A172 (cell line): ENCODE measurements at places on chromosomes 5 and 9.

GRCh38 chr9:37944671-37945481 is 40.9 kb upstream of the SLC25A51 start:
- peak; percentile 94 for DNase-seq

DNA sequence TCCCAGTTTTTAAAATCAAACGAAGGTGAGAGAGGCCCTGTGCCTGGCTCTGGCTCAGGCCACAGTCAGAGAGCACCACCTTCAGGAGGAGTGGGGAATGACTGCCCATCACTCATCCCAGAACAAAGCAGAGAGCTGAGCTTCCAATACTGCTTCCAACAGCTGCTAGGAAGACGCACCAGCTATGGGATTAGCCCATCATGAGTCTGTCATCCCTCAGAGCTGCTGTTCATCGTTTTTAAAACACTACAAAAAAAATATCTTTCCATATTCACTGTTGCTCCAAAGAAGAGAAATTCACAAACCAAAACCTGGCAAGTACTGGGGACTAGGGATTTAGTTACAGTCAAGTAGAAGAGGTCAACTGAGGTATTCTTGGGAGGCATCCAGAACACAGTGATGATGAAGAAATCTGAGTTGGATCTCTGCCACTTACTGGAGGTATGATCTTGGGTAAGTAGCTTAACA is 102.4 kb downstream of the CDK5RAP2 start:
- DNase-seq = peak; percentile 62

DNA sequence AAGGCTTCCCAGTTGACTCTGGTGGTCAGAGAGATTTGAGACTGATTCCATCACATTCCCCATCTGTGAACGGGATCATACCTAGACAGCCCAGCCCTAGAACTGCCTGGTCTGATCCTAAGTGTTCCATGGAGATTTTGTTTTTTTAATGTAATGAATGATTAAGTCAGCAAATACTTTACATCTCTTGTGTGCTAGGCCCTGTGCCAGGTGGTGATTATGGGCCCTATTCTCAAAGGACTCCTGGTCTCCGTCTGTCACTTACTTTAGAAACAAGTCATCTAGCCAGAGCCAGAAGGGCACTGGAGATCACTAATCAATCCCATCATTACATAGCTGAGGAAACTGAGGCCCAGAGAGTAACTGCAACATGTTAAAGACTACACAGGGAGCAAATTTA is 1.1 kb upstream of the GPX3 start:
- DNase-seq = no peak

DNA sequence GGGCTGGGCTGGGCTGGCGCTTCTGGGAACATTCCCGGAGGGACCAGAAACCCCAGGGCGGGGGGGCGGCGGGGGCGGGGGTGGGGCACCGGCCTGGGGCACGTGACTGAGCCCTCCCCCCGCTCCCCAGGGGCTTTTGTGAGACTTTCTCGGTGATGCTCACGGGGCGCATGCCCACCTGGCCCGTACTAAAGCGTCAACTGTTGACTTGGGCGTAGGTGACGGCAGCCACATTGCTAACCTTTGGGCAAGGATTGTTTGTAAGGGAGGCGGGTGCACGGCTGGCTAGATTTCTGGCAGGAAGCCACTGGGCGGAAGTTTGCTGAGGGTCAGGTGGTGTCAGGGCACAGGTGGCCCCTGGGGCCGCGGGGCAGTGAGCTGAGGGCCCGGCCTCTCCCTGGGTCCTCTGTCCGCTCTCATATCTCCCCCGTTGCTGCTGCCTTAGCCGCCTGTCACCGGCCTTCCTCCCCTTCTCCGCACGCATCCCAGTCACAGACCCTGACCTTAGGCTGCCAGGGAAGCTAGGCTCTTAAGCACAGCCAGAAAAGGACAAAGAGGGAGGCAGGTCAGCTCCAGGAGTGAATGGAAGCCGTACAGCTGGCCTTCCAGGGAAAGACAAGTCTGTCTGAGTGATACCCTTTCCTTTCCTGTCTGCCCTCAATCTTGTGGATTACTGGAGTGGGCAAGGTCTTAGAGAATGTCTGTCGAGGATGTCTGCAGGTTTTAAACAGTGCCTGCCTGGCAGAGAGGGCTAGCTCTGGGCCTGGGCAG is 812 bp downstream of the CACFD1 start:
- DNase-seq = peak; percentile 16

- peak; percentile 73 for DNase-seq
Observed at GRCh38 chr9:88076286-88077070, 61.8 kb downstream of the SPATA31C2 start.

DNA sequence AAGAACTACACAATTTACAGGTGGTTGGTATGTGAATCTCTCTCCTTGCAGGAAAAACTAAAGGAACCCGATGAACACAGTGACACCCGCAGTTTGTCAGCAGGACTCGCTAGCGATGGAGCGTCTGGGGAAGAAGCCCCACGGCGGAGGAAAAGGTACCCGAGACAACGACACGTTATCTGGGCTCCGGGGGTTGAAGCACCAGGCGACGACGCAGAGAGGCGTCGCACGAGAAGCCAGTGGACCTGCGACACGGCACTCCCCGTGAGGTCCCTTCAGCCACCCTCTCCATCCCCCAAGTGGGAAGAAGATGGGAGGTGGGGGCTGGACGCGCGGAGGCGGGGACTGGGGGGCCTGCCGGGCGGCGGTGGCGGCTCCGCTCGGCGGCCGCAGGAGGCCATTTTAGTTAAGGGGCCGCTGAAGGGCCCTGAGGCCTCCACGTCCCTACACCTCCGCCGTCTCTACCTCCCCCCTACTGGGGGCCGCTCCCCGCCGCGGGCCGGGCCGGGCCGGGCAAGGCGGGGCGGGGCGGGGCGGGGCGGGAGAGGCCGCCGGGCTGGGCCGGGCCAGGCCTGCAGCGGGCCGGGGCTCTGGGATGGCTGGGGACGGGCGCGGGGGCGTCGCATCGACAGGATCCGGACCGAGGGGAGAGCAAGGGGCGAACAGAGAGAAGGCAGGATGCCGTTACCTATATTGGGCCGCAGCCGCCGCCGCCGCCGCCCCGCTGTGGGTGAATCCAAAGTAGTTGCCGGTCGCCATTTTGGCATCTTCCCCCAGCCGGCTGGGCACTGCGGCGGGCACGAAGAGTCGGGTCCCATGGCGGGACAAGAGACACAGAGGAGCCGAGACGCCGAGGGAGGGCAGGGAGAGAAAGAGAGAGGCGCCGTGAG is 754 bp downstream of the ZFR start:
- peak; percentile 33 for DNase-seq

DNA sequence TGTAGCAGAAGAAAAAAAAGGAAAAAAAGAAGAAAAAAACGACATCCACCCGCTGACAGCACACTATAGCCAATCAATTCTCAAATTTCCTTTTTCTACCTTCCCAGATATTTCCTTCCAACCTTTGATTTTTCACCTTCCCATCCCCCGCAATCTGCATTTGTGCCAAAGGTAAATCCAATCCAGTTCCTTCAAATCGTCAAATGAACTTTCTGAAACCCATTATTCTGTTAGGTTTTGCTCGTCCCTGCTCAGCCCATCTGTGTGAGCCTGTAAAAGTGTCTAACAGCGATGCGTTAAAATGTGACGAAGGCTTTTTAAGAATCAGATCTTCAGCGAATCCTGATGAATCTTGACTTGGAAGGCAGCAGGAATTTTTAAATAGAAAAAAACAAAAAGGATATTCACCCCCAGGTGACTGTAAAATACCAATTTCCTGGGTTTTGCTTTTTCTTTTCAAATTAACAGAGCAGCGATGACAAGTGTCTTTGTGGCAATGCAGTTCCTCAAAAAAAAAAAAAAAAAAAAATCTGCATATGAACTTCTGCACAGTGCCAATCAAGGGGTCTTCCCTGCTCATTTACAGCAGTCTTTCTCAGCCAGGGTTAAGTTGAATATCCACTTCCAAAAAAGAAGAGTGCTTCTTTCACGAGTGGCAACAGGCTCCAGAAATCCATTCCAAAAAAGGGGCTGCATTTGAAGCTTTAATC is 367 bp upstream of the SHC3 start:
- DNase-seq = no peak

GRCh38 chr9:6876195-6876894 is 118.6 kb downstream of the KDM4C start:
- no peak for DNase-seq

DNA sequence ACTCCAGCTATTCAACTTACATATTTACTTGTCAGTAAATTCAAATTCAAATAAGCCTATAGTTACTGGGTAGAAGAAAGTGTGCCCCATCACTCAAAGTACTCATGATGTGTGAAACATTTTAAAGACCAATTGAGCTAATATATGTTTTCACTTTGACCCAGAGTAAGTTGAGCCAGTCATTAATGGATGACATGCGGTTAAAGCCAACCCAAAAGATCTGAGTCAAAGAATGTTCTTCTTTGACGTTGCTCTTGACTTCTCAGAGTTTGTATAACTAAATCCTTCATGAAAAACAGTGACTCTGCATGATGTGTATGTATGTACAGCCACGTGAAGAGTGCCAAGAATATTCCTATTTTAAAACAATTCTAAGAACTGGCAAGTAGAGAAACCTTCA is 237.4 kb downstream of the NR2F1-AS1 start:
- no peak for DNase-seq

DNA sequence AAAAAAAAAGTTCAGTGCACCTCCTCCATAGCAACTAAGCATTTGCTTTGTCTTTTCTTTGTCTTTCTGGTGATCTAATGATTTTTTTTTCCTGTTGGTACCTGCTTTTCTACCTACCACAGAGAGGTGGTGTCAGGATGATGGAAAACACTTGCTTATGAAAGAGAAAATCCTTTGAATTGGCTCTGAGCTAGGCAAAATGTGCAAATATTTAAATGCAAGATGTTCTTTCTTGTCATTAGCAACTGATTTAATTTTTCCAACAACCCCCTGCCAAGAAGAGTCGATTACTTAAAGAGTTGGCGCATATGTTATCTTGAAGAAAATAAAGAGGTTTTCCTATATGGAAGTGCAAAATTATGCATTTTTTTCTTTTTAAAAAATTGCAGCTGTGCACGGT is 37.7 kb downstream of the TNC start:
- DNase-seq = no peak

DNA sequence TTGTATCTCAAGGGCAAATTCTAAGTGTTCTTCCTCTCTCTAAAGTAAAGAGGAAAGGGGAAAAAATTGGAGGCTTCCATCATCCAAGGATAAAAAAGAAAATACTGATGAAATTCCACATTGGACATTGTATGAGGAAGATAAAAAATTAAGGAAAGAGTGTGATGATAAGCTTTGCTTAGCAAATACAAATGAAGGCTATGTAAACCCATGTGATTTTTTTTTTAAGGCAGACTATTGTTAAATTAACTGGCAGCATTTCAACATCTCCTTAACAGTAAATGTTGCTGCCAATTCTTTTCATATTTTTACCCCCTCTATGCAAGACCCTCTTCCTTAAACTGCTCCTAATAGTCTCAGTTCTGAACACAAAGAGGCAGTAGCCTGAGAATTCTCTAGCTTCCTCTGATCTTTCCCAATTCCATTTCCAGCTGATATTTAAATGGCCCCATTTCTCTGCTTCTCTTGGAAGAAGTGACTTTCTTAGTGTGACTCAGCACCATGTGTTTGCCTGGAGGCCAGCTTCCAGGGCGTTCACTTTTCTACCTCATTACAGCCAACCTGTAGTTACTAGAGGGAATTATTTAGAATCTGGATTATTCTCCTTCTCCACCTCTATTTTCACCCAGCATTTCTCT is 159.7 kb downstream of the TLE1 start:
- peak; percentile 79 for DNase-seq

- DNase-seq = peak; percentile 65
Observed at GRCh38 chr9:26975728-26976707, 19.8 kb downstream of the IFT74 start.

DNA sequence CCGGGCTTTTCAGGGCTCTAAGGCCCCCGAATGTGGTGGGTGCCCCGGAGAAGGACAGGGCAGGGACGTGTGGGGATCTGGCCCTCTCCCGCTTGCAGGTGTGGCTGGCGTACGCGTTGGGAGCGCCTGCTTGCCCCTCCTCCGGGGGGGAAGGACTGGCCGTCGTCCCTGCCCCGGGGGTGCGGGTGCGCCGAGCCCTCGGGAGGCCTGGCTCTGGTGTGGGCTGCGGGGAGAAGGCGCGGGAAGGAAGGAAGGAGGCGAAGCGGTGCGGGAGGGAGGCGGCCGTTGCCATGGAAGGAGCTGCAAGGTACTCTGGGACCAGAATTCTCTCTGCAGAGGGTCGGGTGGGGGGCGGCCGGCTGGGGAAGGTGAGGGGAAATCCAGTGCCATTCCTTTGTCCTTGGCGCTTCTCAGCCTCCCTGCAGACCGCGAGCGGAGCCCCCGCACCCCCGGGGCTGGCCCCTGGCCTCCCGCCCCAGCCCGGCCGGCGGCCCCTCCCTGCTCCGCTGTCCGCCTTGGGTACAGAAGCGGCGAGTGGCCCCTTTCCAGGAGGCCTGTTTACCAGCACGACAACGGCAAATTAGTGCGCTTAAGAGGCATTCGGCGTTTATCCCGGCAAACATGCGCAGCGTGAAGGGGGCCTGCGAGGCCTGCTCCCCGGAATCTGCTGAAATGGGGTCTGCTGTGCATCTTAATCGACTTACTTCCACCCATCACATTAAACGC is 67.1 kb upstream of the UNC5A start:
- no peak for DNase-seq

- peak; percentile 63 for DNase-seq
Observed at GRCh38 chr9:115590011-115590410, 472.1 kb upstream of the TNC start.
